Adipocyte (in vitro differentiated cells): ENCODE measurements at places on chromosomes 11 and 22.

DNA sequence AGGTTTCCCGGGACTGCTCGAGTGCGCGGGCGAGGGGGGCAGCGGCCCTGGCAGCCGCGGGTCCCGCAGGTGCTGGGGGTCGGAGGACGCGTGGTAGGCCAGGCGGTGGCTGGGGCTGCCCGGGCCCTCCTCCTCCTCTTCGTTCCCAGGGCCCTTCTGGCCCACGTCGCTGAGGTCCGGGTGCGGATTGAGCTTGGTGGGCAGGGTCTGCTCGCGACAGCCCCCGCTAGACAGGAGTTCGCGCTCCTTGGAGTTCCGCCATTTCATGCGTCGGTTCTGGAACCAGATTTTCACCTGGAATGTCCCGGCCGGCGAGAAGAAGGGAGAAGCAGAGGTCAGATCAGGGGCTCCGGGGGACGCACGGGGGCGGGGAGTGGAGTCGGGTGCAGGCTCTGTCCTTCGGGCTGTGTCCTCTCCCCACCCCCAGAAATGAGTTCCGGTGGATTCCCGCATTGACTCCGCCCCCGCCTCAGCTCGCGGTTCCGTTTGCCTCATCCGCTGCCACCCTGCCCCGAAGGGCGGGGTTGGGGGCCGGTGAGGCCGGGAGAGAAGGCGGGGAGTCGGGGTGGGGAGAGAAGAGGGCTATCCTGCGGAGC is 3.9 kb downstream of the DBX1 start:
- DNase-seq, result no peak

GRCh38 chr11:117969160-117969991 is 16.8 kb upstream of the IL10RA start:
- no peak for DNase-seq

GRCh38 chr11:75403983-75404658 is 4.8 kb downstream of the RPS3 start:
- DNase-seq, result no peak

DNA sequence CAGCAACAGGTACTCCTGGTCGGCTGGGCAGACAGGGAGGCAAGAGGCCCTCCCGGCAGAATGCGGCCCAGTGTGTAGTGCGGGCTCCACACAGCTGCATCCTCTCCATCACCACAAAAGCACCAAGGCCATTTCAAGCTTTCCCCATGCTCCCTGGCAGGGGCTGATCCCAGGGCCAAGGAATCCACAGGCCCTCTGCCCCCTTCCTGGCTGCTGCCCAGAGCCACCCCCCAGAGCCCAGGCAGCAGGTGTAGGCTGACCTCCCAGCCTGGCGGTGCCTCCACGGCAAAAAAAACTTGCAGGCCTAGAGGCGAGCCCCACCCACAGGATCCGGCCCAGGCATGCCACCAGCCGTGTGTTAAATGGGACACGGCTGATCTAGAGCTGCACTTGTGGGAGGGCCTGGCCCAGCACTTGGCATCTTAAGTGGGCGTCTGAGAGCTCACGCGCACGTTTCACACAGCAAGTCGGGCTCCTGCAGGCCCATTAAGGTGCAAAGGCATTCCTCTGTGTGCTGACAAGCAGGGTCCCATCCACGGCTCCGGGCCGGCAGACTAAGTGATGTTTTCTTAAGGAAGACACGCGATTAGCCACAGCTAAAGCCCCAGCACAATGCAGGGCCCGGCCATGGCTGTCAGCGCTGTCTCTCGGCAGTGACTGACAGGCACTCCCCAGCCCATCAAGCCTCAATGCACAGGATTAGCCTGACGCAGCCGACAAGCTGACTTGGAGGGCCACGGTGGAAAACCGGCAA is 19.8 kb upstream of the GNB1L start:
- DNase-seq, result no peak

DNA sequence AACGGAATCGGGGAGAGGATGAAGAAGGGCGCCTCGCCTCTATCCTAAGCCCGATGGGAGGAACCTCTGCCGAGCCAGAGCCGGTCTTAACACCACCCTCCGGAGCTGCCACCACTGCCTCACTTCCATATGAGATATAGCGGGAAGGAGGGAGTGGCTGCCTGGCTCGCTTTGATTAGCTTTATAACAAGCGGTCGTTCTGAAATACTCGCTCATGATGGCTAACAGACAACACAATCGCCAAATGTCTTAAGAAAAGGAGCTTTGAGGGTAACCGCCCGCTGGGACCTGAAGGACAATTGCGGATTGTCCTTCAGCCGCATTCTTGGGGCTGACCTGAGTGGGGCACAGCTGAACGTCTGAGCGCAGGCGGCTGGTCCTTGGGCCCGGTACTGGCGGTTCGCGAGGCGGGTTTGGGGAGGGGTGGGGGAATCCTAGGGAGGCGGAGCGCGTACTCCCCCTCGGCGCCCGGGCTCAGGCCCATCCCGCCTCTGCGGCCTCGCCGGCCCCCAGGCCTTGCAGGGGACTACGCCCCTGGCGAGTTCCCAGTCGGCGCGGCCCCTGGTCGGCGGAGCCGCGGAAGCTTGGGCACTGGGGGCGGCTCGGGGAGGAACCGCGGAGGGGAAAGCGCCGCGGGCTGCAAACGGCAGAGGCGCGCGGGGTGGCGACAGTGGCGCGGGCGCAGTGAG is at the start of gene PLAAT5:
Gene PLAAT5 (minus strand): TSS at position 617 of the 689 bp plus-strand sequence. CDS start 133 bp downstream, at position 484.
- DNase-seq, result peak; percentile 63

- peak; percentile 37 for DNase-seq
Observed at GRCh38 chr11:102733232-102733875, 8.6 kb upstream of the MMP8 start.

GRCh38 chr11:78821371-78822306 is 247.0 kb upstream of the NARS2 start:
- DNase-seq, result no peak

DNA sequence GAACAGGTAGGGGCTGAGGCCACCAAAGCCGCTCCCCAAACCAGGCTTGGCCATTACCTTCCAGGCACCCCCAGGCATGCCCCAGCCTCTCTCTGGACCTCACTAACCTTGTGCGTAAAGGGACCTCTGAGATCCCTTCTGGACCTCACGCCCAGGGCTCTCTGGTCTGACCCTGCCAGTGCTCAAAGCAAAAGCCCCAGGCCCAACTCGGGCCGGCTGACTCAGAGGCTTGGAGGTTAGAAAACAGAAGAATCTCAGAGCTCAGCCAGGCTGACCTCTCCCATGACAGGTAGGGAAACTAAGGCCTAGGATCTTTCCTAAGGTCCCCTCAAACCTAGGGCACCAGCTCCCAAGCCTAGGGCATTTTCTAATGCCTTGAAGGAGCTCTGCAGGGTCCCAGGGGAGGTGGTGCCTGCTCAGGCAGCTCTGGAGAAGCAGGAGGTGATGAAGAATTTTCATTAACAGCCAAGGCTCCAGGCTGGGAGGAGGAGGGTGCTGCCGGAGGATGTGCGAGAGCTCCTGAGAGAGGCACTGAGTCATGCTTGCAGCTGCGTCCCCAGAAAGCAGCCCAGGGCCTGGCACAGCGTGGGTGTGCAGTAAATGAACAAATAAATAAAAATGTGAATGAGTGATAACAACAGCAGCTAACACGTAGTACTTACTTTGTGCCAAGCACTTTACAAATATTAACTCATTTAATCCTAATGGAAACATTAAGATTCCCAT is 25.6 kb downstream of the ARRB1 start:
- peak; percentile 83 for DNase-seq
